Stimulated activated CD4-positive, alpha-beta T cell treated with anti-CD3 and anti-CD28 coated beads, Interleukin-4, amount 100 ng/mL, for 4 hours (primary cell): ENCODE measurements at places on chromosomes 6 and 20.

DNA sequence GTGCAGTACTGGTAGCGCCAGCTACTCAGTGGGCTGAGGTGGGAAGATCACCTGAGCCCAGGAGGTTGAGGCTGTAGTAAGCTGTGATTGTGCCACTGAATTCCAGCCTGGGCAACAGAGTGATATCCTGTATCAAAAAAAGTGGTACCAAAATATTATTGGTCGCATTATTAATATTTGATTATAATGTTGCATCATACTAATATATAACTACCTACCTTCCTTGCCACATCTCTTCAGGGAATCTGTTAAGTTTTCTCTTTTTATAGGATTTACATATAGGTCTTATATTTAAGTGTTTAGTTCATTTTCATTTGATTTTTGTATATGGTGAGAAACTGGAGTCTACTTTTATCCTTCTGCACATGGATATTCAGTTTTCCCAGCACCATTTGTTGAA, 66.3 kb upstream of the PHACTR3 start:
- DNase-seq: no peak

DNA sequence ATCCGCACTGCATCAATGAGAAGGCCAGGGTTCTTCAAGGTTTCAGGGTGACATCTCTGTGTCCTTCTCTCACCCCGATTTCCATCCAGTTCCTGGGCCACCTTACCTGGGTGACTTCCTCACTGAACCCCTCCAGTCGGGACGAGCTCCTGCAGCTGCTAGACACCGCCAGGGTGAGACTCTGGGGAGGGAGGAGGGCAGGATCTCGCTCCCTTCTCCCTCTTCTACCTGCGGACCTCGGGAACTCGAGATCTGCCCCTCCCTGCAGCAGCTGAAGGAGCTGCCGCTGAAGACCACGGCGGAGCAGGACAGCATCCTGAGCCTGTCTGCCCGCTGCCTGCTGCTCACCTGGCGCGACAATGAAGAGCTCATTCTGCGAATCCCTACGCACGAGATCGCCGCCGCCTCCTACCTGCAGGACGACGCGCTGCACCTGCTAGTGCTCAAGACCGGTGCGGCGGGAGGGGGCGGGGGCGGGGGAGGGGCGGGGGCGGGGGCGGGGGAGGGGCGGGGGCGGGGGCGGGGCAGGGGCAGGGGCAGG, 7.5 kb downstream of the CCM2L start:
- peak; percentile 38 for DNase-seq

DNA sequence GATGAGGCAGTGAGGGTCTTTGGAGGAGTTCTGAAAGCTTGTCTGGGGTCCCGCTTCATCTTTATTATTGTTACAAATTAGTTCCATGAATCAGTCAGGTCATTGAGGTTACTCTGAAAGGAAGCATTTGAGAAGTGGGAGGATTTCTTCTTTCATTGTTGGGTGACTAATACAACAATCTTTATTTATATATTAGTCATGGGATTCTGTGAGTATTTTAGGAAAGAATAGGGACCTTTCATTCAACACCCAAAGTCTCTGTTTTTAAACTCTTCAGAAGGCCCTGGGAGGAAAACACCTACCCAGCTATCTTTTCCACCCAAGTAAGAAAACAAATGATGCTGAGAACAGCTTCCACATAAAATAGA, 98.3 kb downstream of the SOD2 start:
- DNase-seq: no peak

- no peak for DNase-seq
These were observed 26.1 kb downstream of the MAN1A1 start for GRCh38 chr6:119323478-119323877.

DNA sequence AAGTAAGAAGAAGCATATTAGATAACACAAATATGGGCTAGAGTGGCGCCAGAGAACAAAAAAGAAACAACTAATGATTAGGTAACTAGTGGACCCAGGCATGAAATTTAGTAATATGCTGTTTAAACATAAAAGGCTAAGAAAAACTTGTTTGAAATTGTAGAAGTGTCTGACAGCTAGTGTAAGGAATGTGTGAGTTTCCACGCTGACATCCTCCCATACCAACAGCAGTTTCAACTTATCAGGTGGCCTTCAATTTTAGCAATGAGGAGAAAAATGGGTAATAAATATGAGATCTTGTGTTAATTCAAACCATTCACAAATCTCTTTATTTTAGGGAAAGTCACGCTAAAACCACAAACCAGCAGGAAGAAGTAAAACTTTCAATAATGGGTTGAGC, 440.2 kb upstream of the FLRT3 start:
- no peak for DNase-seq

- DNase-seq: no peak
These were observed 128.1 kb upstream of the CCN2 start for GRCh38 chr6:132079286-132079685.

DNA sequence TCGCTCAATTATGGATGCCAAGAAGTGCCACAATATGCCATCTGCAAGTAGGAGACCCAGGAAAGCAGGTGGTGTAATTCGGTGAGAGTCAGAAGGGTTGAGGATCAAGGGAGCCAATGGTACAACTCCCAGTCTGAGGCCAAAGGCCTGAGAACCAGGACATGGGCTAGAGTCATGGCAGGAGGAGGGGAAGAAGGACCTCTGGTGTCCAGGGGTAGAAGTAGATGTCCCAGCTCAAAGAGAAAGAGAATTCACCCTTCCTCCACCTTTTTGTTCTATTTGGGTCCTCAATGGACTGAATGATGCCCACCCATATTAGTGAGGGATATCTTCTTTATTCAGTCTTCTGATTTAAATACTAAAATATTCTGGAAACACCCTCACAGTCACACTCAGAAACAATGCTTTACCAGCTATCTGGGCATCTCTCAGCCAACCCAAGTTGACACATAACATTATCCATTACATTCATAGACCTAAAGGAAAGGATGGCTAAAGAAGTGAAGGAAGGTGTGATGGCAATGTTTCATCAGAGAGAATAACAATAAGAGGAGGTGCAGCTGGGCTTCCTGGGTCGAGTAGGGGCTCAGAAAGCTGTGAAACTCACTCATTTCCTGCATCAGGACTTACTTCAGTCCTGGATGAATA, 21.2 kb upstream of the HLA-DQA1 start:
- no peak for DNase-seq

GRCh38 chr20:51060301-51060700, 37.4 kb upstream of the KCNG1 start:
- no peak for DNase-seq

GRCh38 chr6:124495665-124496190, 466.5 kb upstream of the RNF217 start:
- DNase-seq: no peak

- DNase-seq: no peak
These were observed 22.9 kb downstream of the C6orf62 start for GRCh38 chr6:24696097-24696496.

GRCh38 chr20:20253744-20254330, 114.1 kb upstream of the INSM1 start:
- DNase-seq: no peak

DNA sequence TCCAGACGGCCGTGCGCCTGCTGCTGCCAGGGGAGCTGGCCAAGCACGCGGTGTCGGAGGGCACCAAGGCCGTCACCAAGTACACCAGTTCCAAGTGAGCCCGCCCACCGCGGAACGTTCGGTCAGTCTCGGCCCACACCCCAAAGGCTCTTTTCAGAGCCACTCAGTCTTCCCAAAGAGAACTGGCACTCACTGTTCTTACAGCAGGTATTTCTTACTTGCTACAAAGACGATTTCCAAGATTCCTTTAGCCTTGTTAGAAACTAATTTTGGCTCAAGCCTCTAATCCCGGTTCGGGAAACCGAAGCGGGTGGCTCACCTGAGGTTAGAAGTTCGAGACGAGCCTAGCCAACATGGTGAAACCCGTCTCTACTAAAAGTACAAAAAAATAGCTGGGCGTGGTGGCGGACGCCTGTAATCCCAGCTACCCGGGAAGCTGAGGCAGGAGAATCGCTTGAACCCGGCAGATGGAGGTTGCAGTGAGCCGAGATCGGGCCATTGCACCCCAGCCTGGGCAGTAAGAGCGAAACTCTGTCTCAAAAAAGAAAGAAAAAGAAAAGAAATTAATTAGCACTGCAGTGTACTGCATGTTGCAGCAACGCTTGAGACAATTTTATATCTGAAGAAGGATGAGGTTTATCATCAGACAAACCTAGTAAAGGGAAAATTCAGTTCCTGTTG, 73.1 kb downstream of the OR2B2 start:
- DNase-seq: no peak

- DNase-seq: no peak
These were observed 16.6 kb upstream of the MAPK13 start for GRCh38 chr6:36113703-36114102.
